Activated naive CD8-positive, alpha-beta T cell treated with anti-CD3 and anti-CD28 coated beads, Interleukin-2, amount 50 U/mL, for 24 hours (primary cell): ENCODE measurements at places on chromosomes 1 and 21.
A peak's percentile ranks its signal among the peaks of the same experiment; 100 is the strongest.

GRCh38 chr1:41743366-41743765, 175.4 kb downstream of the HIVEP3 start:
- H3K27me3 ChIP-seq, result no peaks in the 10 kb centered on the region
- peak overlapping the region; percentile 64 for H3K4me3 ChIP-seq
- H3K4me1 ChIP-seq, result peaks cover 92% of the 10 kb centered on the region
- DNase-seq, result no peak

- no peak overlapping the region for H3K27ac ChIP-seq
- no peaks in the 10 kb centered on the region for H3K4me1 ChIP-seq
- peaks cover 8% of the 10 kb centered on the region for H3K36me3 ChIP-seq
- DNase-seq, result no peak
- H3K27me3 ChIP-seq, result no peaks in the 10 kb centered on the region
- H3K4me3 ChIP-seq, result no peak overlapping the region
These were observed 10.8 kb downstream of the ZBTB8OS start for GRCh38 chr1:32639489-32640075.

GRCh38 chr1:173248247-173248940, 41.3 kb upstream of the TNFSF4 start:
- H3K36me3 ChIP-seq, result peaks cover 4% of the 10 kb centered on the region
- no peak overlapping the region for H3K4me3 ChIP-seq
- no peak for DNase-seq
- H3K27me3 ChIP-seq, result no peaks in the 10 kb centered on the region
- H3K4me1 ChIP-seq, result peaks cover 2% of the 10 kb centered on the region

DNA sequence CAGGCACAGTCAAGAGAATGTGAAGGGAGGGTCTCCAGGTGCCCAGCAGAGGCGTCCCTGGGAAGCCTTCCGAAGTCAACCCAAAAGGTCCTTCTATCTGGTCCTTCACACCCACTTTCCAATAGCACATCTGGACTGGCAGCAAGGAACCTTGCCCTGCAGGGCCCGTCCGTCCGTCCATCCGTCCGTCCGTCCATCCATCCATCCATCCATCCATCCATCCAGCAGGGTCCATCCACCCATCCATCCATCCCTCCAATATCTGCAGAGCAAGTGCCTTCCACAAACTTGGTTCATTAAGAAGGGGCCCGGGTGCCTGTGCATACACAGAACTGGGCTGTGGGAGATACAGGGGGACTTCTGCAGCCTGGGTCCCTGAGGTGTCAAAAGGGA, 31.6 kb downstream of the SLC45A1 start:
- H3K4me3 ChIP-seq, result no peak overlapping the region
- H3K27ac ChIP-seq, result no peak overlapping the region
- no peak for DNase-seq
- H3K36me3 ChIP-seq, result peaks cover under 1% of the 10 kb centered on the region
- H3K27me3 ChIP-seq, result no peaks in the 10 kb centered on the region

GRCh38 chr1:48697066-48697707, 79.5 kb downstream of the BEND5 start:
- no peaks in the 10 kb centered on the region for H3K36me3 ChIP-seq
- no peaks in the 10 kb centered on the region for H3K4me1 ChIP-seq
- peaks cover 9% of the 10 kb centered on the region for H3K27me3 ChIP-seq
- H3K27ac ChIP-seq, result no peak overlapping the region
- DNase-seq, result peak; percentile 71
- no peak overlapping the region for H3K4me3 ChIP-seq

DNA sequence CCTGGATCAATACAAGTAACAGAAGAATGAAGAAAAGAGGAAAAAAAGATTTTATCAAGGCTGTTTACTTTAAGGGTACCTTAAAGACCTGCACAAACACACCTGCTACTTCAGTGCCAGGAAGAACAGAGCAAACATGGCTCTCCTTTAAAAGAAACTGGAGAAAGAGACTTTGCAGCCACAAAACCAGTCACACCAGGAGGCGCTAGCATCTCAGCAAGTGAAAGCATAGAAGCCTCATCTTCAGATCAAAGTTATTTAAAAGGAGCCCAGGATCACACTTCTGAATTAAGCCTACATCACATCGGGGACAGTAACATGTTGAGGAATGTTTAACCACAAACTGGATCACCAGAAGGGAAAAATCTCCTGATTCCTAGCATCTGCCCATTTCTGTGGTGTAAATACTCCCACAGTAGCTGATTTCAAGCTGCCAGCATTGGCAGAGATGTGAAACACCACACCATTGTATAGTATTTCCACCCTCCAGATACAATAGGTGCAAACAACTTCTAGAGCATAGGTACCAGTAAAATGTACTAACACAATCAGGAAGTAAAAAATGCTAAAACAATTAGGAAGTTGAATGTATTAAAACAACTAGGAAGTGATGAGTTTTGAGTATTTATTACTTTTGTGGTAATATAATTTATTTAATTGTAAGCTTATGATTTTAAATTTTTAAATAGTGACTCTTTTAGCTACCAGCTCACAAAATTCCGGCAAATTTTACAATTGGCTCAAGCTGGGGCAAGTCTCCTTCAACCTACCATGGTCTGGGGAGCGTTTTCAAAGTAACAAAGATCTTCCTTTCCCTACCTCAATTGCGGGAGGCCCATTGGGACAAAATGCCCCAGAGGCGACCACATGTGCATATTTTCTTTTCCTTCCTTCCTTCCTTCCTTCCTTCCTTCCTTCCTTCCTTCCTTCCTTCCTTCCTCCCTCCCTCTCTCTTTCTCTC, 105.3 kb upstream of the CLDN14 start:
- no peak overlapping the region for H3K4me3 ChIP-seq
- H3K4me1 ChIP-seq, result no peaks in the 10 kb centered on the region
- no peak for DNase-seq
- H3K27me3 ChIP-seq, result peaks cover 4% of the 10 kb centered on the region
- no peaks in the 10 kb centered on the region for H3K36me3 ChIP-seq

DNA sequence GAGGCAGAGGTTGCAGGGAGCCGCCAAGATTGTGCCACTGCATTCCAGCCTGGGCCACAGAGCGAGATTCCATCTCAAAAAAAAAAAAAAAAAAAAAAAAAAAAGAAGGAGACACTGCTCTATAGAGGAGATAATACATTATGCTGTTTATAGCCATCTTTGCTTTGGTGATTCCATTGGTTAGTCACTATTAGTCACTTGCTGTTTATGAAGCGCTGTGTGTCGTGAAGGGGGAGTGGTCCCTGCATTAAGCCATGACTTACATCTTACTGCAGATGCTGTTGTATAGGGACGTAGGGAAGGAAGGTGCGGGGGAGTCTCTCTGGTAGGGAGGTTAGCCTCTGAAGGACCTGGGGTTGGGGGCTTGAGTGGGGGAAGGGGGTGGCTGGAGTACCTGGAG, 48.3 kb downstream of the HUNK start:
- H3K4me1 ChIP-seq, result no peaks in the 10 kb centered on the region
- no peaks in the 10 kb centered on the region for H3K27me3 ChIP-seq
- H3K4me3 ChIP-seq, result no peak overlapping the region
- no peak overlapping the region for H3K27ac ChIP-seq

- H3K4me3 ChIP-seq, result peak overlapping the region; percentile 46
- peak overlapping the region; percentile 94 for H3K27ac ChIP-seq
- no peaks in the 10 kb centered on the region for H3K36me3 ChIP-seq
These were observed 30.9 kb downstream of the SELL start for GRCh38 chr1:169680377-169681019.

DNA sequence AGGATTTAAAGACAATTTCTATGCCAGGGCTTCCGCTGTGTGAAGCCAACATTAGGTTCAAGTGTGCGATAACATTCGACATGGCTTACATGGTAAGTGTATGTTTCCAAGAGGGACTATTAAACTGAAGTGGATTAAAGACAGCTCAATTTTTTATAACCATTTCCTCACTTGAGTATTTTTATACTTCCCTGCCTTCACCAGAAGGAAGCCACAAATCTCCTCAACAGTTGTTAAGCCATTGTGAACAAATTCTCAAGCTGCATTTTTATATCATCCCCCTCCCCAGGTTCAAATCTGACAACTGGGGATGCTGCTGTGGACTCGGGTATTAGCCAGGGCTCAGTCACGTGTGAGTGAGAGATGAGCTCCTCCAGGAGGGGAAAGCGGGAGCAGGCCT, 116.3 kb downstream of the RHOU start:
- H3K27me3 ChIP-seq, result no peaks in the 10 kb centered on the region
- no peak overlapping the region for H3K27ac ChIP-seq
- no peaks in the 10 kb centered on the region for H3K4me1 ChIP-seq
- H3K4me3 ChIP-seq, result no peak overlapping the region
- no peaks in the 10 kb centered on the region for H3K36me3 ChIP-seq

DNA sequence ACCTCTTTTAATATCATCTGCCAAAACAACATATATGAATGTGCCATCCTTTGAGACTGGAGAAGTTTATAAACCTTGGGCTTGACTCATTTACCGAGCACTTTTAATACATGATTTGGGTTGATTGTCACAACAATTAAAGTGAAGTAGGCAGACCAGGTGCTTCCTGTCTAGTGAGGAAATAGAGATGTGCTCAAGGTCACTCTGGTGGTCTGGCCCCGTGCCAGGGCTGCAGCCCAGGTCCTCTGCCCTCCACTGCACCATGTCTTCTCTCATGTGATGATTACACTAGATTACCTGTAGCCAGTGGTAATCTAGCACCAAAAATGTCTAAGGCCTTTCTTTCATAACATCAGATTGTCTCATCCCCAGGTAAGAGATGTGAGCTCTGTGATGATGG, 61.8 kb upstream of the LAMC2 start:
- H3K27me3 ChIP-seq, result no peaks in the 10 kb centered on the region
- no peak overlapping the region for H3K27ac ChIP-seq
- H3K4me1 ChIP-seq, result no peaks in the 10 kb centered on the region
- H3K4me3 ChIP-seq, result no peak overlapping the region

DNA sequence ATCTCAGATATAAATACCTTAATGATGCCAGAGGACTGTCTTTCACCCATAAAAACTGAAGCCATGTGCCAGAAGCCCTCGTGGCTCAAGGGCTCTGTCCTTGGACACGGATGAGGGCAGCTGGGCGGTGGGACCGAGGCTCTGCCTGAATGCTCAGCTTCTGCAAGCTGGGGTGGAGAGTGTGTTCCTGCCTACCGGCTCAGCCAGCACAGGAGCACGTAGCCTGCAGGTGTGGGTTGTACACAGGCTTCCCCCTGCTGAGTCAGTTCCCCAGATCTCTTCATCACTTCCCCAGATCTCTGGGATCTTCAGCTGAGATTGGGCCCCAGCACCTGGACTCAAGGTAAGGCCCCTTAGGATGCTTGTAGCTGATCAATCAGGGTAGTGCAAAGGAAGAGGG, 15.4 kb downstream of the KCNJ15 start:
- peaks cover 3% of the 10 kb centered on the region for H3K27me3 ChIP-seq
- no peaks in the 10 kb centered on the region for H3K36me3 ChIP-seq
- no peak overlapping the region for H3K27ac ChIP-seq
- peaks cover 23% of the 10 kb centered on the region for H3K4me1 ChIP-seq
- DNase-seq, result no peak

GRCh38 chr1:234277161-234277868, 95.9 kb upstream of the COA6 start:
- no peaks in the 10 kb centered on the region for H3K36me3 ChIP-seq
- H3K4me1 ChIP-seq, result peaks cover 12% of the 10 kb centered on the region
- H3K4me3 ChIP-seq, result no peak overlapping the region
- no peak overlapping the region for H3K27ac ChIP-seq
- no peak for DNase-seq
- peaks cover 12% of the 10 kb centered on the region for H3K27me3 ChIP-seq

DNA sequence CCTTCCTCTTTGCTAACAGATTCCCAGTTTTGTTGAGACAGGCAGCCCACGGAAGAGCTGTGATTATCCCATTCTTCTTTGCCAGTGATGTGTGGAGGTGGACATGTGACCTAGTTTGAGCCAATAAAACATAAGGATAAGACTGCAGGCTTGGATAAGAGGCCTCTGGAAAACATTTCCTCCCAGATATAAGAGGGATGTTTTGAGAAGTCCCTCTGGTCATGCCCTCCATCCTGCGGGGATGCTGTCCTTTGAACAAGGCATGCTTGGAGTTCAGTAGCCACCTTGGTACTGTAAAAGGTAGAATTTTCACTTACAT, 155.7 kb downstream of the TM2D1 start:
- H3K36me3 ChIP-seq, result peaks cover 3% of the 10 kb centered on the region
- peaks cover 3% of the 10 kb centered on the region for H3K27me3 ChIP-seq

DNA sequence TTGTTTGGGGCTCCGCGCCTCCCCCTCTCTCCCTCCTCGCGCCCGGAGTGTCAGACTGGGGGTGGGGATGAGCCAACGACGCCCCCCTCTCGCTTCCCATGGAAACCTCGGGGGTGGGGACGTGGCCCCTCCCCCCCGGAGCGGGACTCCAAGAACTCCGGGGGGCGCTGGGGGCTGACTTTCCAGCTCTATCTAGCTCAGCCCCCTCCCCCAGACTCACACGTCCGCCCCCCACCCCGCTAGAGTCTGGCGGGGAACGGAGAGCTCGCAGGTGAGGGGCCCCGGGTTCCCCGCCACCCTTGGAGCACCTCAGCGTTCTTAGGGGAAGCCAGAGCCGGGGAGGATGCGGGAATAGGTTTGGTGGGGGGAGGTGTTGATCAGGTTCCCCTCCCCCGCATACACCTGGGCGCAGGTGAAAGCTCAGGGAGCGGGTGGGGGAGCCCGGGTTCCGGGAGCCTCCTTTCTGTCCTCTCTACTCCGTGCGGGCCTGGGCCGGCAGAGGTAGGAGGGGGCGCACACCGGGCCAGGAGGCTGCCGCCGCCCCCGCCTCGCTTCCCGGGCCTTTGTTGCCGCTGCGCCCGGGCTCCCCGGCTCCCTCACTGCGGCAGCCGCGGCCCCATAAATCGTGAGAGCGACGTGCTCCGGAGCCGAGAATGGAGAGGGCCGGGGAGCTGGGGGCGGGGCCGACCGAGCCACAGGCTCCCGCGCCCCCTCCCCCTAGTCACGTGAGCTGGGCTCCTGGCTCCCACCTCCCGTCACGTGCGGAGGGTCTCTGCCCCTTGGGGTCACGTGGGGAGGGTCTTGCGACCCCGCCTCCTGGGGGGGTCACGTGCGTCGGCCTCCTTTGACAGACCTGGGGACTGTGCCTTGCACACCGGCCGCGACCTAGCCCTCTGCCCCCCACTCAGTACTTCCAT, 1.9 kb downstream of the EFNA3 start:
- no peak overlapping the region for H3K27ac ChIP-seq
- H3K4me1 ChIP-seq, result peaks cover 42% of the 10 kb centered on the region
- peak overlapping the region; percentile 43 for H3K4me3 ChIP-seq
- no peak for DNase-seq
- H3K27me3 ChIP-seq, result peaks cover 45% of the 10 kb centered on the region

DNA sequence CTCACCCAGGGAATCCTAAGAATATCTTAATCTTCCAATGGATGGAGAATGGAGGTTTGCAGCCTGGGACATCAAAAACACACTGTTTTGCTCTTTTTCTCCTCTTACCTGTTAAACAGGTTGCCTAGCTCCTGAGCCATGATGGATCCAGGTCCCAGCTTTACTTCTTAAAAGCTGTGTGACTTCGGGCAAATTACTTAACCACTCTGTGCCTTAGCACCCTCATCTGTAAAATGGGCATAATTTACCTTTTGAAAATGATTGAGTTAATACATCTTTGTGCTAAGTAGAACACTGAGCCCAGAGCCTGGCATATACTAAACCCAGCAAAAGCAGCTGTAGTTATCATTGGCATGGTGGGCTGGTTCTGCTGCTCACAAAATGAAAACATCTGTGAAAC, 10.2 kb downstream of the COQ8A start:
- peaks cover 11% of the 10 kb centered on the region for H3K36me3 ChIP-seq
- no peak overlapping the region for H3K4me3 ChIP-seq
- no peaks in the 10 kb centered on the region for H3K27me3 ChIP-seq
- no peak for DNase-seq
- H3K4me1 ChIP-seq, result peaks cover 21% of the 10 kb centered on the region

GRCh38 chr1:38608202-38608864, 251.2 kb downstream of the RRAGC start:
- H3K4me3 ChIP-seq, result no peak overlapping the region
- H3K27ac ChIP-seq, result no peak overlapping the region
- H3K27me3 ChIP-seq, result peaks cover 2% of the 10 kb centered on the region
- H3K36me3 ChIP-seq, result no peaks in the 10 kb centered on the region
- DNase-seq, result peak; percentile 35
